ENCODE measurements at places on chromosomes 16 and 17. TPM values are rescaled to one million over a fixed set of nuclear protein-coding genes. Genes with fewer than 3 reads are reported as not detected.

DNA sequence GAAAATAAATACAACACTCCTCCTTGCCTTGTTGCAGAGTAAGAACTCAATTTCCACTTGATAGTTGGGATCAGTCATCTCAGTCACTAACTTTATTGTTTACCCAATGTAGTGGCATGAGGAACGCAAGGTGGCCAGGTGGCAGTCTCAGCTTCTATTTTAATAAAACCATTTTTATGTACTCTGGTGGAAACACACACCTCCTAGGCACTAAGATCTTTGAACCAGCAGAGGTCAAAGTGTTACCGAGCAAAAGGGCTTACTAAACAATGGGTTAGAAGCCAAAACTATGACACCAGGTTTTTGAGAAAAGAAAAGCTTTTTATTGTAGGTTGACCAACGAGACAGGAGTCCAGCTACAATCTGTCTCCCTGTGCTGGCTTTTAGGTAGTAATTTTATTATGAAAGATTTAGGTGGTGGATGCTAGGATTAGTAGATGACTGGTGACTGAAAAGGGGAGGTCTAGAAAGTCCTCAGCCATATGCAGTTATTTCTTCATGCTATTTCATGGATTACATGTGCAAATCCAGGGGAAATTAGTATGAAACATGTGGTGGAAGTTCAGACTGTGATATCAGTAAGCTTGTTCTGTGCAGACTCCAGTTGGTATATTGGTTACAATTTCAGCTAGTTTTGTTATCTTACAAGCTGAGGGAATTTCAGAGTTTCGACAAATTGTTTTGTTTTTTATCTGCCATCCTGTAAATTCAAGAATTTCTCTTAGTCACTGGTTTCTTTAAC lies 122.3 kb downstream of the PCTP start:
- DNase-seq, result no peak
- H3K4me1 ChIP-seq, result no peaks in the 10 kb centered on the region

PHB1 gene
- total RNA-seq, result 114 TPM

GRCh38 chr16:83878838-83879237 lies 20.1 kb upstream of the MLYCD start:
- no peaks in the 10 kb centered on the region for H3K36me3 ChIP-seq
- H3K4me1 ChIP-seq, result no peaks in the 10 kb centered on the region
- no peak overlapping the region for H3K27ac ChIP-seq
- no peak for DNase-seq

DNA sequence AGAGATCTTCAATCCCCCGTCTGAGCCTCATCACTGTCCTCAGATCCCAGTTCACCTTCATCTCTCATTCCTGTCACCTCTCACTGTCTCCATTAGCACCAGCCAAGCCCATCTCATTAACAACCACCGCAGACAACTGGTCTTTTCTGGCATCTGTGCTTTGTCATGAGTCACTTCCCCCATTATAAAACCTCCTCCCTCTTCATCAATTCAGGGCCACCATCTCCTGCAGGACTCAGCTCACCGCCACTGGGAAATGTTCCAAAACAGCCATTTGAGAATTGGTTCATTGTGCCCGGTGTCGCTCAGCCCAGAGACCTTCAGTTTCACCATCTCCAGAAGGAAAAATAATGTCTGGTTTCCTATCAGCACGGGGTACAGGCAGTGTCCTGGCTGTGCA lies 56.9 kb upstream of the TEKT3 start:
- DNase-seq, result no peak
- H3K4me1 ChIP-seq, result peaks cover 19% of the 10 kb centered on the region
- no peaks in the 10 kb centered on the region for H3K27me3 ChIP-seq
- H3K27ac ChIP-seq, result peak overlapping the region; percentile 41
- no peaks in the 10 kb centered on the region for H3K36me3 ChIP-seq

TNK1 gene
- total RNA-seq, result 110 TPM

DNA sequence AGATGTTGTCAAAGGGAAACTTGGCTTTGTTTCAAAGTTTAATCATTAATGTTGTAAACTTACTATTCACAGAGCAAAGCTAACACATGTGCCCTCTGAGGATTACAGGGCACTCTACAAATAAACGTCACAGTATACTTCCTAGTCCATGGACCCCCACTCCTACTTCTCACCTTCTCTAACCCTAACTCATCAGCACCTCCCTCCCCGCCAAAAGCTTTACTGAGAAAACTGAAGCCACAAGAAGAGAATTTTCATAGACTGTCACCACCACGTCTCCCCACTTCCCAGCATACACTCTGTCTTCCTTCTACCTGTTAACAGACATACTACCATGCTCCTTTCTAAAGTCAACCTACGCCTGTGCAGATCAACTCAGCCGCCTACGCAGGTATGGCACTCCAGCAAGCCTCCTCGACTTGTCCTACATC lies 29.0 kb downstream of the HELZ start:
- H3K27ac ChIP-seq, result no peak overlapping the region
- no peaks in the 10 kb centered on the region for H3K27me3 ChIP-seq
- H3K4me1 ChIP-seq, result peaks cover 36% of the 10 kb centered on the region
- no peaks in the 10 kb centered on the region for H3K36me3 ChIP-seq
- DNase-seq, result no peak

GRCh38 chr16:47461598-47462266 lies 601 bp downstream of the PHKB start:
- no peaks in the 10 kb centered on the region for H3K36me3 ChIP-seq
- DNase-seq, result peak; percentile 26
- H3K27me3 ChIP-seq, result no peaks in the 10 kb centered on the region
